ENCODE measurements at places on chromosomes 2 and 18.

DNA sequence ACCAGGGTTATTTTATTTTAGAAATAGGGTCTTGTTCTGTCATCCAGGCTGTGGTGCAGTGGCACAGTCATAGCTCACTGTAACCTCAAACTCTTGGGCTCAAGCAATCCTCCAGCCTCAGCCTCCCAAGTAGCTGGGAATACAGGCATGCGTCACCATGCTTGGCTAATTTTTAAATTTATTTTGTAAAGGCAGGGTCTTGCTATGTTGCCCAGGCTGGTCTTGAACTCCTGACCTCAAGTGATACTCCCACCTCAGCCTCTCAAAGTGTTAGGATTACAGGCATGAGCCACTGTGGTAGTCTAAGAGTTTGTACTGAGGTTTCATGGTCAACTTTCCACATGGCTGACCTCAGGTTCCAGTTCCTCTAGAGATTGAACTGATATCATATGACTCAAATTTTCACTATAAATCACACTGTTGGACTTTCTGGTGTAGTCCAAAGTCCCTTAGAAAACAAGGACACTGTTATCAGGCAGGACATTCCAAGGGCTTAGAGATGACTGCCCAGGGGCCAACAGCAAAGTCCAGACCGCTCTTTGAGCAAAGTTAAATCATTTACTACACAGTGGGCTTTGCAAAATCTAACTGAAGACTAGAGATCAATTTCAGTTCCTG is 82.0 kb upstream of the MEX3C start:
- no peak for DNase-seq

- DNase-seq: no peak
Observed at GRCh38 chr2:240235811-240236210, 95.4 kb upstream of the OTOS start.

- DNase-seq: no peak
Observed at GRCh38 chr2:112827604-112828185, 8.9 kb downstream of the IL1B start.

DNA sequence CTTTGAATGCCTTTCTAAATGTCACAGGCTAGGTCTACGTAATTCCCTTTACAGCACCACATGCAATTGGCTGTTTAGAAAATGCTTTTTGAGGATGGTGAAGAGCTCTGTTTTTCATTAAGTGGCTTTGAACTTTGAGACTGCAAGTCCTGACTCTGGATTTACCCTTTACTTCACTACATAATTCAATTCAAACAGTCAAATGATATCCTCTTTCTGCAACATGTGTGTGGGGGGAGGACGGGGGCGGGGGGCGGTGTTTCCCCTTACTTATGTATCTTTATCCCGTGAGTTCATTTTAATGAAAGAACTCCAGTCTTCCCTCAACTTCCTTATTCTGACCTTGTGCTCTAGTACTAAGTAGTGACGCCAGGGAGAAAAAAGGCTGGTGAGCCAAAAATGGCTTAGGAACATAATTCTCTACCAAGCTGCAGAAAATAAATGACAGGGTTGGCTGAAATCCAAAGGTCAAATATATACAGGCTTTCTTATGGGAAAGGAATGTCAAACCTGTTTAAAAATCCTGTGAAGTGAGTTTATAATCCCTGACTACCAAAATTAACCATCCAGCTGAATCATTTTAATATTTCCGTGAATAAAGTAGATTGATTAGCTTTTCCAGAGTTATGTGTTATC is 119.6 kb downstream of the SLC8A1 start:
- DNase-seq: no peak

DNA sequence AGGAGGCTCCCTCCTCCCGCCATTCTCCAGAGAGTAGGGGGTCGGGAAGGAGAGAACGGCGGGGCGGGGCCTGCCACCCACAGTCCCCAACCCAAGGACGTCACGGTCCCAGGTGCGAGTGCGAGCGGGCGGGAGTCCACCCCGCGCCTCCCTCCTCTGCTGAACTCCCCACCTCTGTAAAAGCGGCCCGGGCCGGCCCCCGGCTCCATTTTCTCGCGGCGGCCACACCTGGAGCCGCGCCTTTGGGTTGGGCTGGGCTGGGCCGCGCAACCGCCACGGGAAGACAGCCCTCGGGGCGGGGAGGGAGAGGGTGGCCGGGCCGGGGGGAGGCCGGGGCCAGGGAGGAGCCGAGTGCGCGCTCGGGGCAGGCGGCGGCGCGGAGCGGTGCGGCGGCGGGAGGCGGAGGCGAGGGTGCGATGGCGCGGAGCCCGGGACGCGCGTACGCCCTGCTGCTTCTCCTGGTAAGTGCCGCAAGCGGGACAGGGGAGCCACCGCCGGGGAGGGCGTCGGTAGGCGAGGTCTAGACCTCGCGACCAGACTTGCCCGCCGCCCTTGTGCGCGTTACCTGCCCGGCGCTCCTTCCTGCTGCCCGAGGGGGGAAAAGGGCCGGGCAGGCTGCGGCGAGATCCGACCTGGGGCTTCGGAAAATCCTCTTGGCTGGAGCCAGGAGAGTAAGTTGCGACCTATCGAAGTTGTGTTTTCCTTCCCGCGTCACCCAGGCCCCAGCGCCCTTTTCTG is at the start of gene DSG2:
Gene DSG2, plus strand, starts transcription at position 342 of the 738 bp plus-strand sequence. Its CDS starts 75 bp downstream, at position 417.
- peak; percentile 91 for DNase-seq

- no peak for DNase-seq
Observed at GRCh38 chr18:45250479-45250878, 364.8 kb upstream of the SLC14A2 start.

GRCh38 chr2:199335502-199335901 is 122.2 kb downstream of the SATB2 start:
- DNase-seq: no peak

- no peak for DNase-seq
Observed at GRCh38 chr2:110657724-110658305, 20.0 kb downstream of the BUB1 start.

- no peak for DNase-seq
Observed at GRCh38 chr18:68520406-68521075, 194.4 kb downstream of the TMX3 start.

- DNase-seq: no peak
Observed at GRCh38 chr2:186306754-186307153, 179.3 kb upstream of the ZC3H15 start.

DNA sequence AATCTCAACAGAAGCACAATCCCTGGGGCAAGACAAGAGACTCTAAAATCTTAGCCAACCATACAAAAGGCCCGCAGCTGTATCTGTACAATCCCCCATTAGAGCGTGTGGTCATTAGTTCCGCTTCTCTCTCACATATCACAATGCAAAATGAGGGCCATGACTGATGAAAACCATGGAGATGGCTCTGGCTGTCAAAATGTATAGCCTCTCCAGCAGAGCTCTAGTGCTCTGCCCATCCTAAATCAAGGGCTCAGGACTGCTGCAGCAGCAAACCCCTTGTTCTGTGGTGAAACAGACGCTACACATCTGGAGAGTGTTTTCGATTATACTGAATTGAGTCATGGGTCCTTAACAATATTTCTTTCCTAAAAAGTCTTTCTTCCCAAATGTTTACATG is 221.0 kb downstream of the PID1 start:
- no peak for DNase-seq

- no peak for DNase-seq
Observed at GRCh38 chr2:152549423-152549822, 167.8 kb downstream of the PRPF40A start.

DNA sequence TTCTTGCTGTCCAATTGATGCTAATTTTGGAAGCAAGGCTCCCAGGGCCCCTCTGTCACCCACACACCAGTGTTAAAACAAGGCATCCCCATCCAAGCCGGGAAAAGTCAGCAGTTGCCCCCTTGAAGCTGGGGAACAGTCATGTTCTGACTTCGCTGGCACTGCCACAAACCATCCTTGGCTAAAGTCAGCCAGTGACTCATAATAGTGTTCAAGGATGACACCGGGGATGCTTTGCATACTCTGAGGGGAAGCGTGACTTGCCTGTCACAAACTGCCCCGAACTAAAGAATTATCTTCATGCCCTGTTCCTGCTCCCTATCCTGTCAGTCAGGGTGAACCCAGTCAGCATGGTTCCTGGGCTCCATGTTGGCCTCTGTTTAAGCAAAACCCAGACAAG is 37.0 kb downstream of the TGFA start:
- no peak for DNase-seq

- no peak for DNase-seq
Observed at GRCh38 chr2:223979730-223980396, 22.6 kb downstream of the MRPL44 start.

DNA sequence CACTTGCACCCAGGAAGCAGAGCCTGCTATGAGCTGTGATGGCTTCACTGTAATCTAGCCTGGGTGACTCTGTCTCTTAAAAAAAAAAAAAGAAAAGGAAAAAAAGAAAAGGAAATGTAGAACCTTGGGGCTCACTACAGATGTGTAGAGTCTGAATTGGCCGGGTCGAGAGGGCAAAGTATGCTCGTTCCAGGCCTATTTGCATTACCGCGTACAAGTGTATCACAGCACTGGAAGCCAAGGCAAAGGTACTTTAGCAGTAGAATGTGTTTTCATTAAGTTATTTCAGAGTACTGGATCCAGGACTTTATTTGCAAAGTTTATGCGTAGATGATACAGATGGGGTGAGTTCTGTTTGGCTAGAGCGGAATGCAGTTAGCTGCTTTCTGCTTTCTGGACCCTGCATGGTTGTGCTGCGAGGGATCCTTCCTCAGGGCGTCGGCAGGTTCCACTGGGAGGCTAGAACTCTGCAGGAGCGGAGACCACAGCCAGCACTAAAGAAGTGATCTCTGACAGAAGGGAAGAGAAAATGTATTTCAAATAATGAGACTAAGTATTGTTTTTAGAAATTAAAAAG is 51.8 kb downstream of the LDLRAD4 start:
- no peak for DNase-seq

GRCh38 chr2:231348704-231349373 is 46.7 kb upstream of the B3GNT7 start:
- no peak for DNase-seq

DNA sequence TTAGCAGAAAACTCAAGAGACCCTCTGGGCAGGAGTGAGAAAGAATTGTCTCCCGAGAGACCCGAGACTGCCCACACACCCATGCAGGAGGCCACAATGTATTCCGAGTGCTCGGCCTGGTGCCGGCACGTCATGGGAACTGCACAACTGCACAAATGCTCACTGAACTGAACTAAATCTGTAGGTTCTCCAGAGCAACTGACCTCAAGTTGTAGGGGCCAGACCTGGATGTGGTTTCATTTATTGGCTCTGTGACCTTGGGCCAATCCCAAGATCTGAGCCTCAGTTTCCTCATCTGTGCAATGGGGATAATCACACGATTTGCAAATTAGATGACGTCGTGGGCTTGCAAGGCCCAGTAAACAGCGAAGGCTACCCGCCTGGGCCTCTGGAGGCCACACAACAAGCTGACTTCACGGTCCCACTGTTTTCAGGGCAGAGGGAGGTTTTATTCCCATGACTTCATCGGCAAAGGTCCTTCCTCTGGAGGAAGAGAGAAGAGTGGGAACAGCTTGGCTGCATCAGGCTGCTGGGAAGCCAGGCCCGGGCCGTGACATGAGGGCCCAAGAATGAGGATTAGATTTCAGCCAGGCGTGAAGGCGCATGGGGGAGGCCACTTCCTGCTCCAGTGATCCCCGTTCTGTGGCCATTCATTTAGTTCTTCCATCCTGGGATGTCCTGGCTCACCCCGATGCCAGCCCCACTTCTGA is 3.6 kb upstream of the ERFE start:
- no peak for DNase-seq

GRCh38 chr2:60992985-60993392 is 24.5 kb upstream of the PEX13 start:
- no peak for DNase-seq

DNA sequence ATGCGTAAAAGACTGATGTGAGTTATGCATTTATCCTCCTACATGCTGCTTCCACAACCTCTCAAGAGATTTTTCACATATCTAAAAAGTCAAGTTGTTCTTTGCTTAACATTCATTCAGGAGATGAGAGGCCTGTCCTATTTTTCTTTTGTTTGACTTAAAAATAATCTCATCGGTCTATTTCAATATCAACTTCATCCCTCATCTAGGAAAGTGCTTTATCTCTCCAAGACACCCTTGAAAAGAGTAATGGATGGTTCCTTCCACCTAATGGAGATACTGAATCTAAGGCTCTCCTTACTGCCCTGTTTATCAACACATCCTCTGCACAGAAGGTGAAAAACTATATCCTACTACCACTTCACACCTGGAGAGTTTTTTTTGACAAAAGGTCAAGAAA is 2.4 kb downstream of the NFE2L2 start:
- DNase-seq: no peak

DNA sequence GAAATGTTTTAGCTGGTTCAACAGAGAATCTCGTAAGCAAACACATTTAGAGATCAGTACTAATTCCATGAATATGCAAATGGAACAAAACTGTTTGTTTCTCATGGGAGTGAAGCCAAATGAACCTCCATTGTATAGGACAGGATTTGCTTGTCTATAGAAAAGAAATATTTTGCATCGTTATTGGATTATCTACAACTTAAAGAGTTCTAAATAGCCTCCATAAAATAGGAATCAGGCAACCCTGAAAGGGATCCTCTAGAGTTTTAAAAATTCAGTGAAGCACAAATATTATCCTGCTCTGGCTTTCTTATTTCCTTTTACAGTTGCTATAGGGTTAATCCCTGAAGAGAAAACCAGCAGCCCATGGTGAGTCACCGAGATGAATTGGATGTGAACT is 378.4 kb upstream of the NRXN1 start:
- DNase-seq: no peak

DNA sequence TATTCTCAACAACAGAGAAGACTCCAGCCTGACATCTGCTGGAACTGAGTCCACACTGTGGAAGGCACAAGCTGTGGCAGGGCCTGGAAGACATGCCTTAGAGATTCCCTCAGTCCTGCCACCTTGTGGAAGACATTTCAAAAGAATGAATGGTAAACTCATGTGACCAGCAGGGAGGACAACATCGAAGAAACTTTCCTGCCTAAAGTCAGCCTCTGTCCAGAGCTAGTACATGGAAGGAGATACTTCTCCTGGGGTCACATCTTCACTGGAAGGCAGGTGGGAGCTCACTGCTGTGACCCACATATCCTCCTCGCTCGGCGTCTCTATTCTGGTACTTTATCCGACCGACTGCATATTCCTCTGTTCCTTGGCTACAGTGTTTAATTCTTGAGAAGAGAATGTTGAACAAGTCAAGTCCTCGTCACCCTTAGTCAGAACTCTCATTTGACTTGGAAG is 59.5 kb downstream of the PUM2 start:
- DNase-seq: peak; percentile 77

DNA sequence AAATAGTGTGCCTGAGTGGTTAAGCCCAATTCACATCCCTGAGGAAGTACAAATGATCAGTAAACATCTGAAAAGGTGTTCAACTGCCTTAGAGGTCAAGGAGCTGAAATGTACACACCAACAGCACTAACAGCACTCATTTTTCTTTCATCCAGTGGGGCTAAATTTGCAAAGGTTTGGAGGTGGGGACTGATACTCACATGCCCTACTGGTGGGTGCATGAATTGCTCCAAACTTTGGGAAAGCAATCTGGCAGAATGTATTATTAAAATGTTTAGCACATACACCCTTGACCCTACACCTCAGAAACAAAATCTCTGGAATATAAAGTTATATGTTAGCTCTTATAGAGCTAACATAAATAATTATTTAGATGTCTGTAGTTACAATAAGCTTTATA is 19.0 kb upstream of the FAM178B start:
- peak; percentile 51 for DNase-seq

- DNase-seq: no peak
Observed at GRCh38 chr2:27711804-27712203, 48.1 kb downstream of the SLC4A1AP start.
